Substantia nigra (tissue), 51 donors: ENCODE measurements at places on chromosomes 11 and 22.

- DNase-seq: no peak
Observed at GRCh38 chr11:129115652-129116586, 76.2 kb downstream of the ARHGAP32 start.

DNA sequence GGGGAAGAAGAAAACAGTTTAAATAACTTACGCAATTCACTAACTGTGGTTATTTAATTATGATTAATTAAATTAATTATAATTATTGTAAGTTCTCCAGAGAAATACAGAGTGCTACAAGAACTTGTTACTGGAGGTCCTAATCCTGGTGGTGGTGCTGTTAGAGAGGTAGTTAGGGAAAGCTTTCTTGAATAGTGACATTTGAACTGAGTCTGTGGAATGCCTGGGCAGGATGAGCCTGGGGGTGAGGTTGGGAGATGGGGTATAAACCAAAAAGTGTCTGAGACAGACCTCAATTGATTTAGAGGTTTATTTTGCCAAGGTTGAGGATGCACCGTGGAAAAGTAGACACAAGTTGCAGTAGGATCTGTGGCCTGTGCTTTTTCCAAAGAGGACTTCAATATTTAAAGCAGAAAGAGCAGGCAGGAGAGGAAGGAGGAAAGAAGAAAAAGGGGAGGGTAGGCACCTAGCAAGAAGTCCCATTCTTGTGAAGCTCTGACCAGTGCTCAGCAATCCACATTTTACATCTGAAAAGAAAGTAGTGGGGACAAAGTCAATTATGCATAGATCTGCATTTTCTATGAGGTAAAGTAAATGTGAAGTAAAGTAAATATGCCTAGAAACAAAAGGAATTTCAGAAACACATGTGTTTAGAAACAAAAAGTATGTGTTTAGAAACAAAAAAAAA, 4.4 kb upstream of the ZNF202 start:
- DNase-seq: no peak

DNA sequence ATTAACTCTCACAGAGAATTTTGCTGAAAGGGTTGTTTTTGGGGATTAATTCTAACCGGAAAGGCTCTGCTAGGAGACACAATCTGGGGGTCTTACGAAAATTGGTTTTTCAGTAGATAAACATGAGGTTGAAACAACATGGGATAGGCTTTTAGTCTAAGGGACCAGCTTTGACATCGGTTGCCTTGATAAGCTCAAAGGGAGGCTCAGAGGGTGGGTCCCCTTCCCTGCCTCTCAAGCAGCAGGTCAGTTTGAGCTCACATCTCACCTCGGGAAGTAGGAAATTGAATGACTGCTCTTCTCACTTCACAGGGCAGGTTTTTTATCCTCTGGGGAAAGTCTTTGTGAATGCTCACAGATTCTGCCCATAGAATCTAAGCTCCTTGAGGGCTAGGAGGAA, 70.2 kb upstream of the KIRREL3 start:
- no peak for DNase-seq

- DNase-seq: no peak
Observed at GRCh38 chr22:37862570-37863325, 13.5 kb downstream of the EIF3L start.

DNA sequence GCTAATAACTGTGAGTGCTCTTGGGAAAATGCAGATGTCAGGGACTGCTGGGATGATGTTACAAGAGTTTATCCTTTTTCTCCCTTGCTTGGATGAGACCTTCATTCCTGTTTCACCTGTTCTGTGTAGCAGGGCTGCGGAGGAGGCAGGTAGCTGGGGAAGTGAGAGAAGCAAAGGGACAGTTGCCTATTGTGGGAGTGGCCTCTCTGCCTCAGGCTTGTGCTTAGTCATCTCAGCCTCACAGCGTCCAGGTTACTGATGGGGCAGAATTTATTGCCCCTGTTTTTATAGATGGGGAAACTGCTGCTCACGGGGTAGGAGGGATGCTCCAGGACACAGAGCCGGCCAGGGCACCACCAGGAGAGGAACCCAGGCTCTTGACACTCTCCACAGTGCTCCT, 1.7 kb downstream of the STX3 start:
- no peak for DNase-seq

- DNase-seq: no peak
Observed at GRCh38 chr11:67302571-67303131, 679 bp upstream of the SSH3 start.

GRCh38 chr11:76207642-76208401, 1.5 kb upstream of the WNT11 start:
- peak; percentile 50 for DNase-seq

DNA sequence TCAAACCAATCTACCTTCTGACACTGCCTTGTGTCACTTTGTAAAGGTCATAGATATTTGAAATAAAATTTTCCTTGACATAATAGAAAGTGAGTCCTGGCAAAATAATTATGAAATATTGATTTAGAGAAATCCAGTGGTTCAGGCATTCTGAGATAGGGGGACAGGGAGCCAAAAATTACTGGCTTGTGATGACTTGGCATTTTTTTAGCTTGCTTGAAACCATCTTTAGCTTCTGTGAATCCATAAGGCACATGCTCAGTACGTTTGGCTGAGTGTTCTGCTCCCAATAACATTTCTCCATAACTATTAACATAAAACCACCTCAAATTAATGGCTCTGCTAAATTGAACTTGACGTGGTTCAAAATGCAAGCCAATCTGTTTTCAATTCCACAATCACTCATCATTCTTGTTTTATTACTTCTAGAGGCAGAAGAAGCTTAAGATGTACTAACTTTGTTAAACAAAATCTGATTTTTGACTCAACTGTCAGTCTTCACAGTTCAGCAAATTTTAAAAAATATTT, 209.0 kb downstream of the LRRC4C start:
- no peak for DNase-seq

DNA sequence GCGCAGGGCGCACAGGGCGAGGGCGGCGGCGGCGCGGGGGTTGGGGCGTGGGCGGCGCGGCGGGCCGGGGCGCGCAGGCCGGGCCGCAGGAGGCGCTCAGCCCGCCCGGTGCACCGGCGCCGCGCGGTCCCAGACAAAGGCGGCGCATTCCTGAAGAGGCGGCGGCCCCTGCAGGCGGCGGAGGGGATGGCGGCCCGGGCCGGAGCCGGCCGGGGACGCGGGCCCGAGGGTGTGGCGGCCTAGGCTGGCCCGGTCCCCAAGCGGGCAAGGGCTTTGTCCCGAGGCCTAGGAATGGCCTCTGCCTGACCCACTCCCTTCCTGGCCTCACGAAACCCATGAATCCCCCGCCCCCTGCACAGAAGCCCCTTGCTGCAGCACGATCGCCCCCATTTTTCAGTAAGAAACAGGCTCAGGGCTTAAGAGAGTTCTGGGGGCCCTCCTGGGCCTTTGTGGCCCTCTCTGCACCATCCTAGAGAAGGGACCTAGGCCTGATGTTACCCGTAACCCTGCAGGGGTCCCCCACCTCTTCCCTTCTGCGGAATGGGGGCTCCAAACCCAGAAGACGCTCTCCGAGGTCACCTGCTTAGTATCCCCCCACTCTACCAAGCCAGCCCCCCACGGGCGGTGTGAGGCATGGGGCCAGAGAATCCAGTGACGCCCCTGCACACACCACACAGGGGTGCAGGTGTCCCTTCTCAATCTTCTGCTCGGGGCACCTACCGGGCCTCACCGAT, at the start of gene RTN4R:
Gene RTN4R, minus strand, starts transcription at position 40 of the 734 bp plus-strand sequence. CDS start 226 bp downstream, outside the sequence.
- DNase-seq: peak; percentile 9

- no peak for DNase-seq
Observed at GRCh38 chr11:64238076-64238475, 2.8 kb upstream of the FKBP2 start.

GRCh38 chr11:11567936-11568650, 53.7 kb downstream of the GALNT18 start:
- no peak for DNase-seq

DNA sequence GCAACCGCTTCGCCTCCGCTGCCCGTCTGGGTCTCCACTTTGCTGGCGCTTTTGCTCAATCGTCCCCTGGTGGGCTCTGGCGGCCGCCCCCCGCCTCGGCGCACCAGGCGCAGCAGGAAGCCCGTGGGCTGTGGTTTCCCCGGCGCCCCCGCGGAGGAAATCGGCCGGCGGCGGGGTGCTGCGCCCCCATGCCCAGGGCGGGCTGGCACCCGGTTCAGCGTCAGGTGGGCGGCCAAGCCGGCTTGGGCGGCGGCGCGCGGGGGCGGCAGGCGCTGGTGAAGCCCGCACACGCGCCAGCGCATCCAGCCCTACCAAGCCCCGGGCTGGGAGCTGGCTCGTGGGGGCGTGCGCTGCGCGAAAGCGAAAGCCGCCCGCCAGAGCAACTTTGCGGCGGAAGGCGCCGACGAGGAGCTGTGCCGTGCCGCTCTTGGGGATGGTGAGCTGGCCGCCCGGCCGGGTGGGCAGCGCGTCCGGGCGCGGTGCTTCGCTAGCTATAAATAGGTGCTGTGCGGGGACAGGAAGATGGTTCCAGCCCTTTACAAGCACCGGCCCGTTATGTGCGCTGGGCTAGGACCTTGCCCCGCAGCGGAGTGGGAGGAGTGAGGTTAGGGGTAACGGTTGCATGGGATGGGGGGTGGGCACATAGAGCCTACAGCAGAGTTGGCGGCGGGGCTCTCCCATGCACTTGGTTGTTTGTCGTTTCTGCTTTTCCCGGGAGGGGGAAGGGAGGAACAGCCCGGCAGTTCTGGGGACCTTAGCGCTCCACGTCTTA, 25.0 kb upstream of the SUSD2 start:
- no peak for DNase-seq

- DNase-seq: no peak
Observed at GRCh38 chr22:35230839-35231584, 26.3 kb upstream of the HMGXB4 start.

DNA sequence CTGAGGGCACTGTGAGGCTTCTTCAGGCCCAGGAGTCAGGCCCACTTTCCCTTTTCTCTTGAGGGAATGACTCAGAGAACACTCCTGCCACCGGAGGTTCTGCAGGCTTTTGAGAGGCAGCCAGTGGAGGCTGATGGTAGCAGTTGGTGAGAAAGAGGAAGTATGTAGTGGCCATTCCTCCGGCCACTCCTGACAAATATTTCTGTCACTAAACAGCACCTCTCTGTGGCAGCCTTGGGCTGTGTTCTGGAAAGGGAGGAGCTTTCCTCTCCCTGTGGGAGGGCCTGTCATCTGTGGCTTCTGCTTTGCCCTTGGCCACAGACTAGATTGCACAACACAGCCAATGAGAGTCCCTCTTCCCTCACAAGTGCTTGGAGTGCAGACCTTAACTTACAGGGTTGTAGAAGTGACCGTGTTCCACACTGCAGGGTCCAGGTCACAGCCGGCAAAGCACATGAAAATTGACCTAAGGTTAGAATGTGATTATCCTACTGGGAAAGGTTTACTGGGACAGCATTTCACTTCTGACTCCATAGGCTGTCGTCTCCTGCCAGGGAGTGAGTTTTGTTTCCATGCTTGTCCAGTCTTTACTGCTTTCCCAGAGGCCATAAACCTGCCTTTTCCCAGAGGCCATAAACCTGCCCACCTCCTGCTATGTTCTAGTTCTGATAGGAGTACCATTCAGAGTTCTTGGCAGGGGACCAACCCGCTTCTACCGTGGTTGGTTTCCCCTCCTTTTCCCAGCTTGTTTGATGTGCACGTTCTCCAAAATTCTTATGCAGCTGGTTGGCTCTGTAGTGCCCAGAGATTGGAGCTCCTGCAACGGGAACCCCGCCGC, 33.3 kb downstream of the MARK2 start:
- no peak for DNase-seq

DNA sequence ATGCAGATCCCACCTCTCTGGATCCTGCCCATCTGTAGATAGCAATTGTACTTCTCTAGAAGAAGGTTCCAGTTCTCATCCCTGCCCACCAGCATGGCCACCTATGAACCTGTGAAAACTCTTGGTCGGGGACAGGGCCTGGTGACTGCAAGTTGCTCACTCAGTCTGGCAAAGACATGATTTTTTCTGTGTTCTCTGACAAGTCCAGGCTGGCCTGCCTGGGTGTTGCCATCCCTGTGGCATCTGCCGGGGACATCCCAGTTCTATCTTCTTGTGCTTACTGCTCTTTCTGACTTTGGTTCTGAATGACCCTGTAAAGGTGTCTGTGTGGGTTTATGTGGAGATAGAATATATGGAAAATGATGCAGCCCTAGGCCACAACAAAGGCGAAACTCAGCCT, 545.8 kb downstream of the INSC start:
- DNase-seq: no peak

- no peak for DNase-seq
Observed at GRCh38 chr11:86955111-86955360, 159 bp downstream of the FZD4 start.

DNA sequence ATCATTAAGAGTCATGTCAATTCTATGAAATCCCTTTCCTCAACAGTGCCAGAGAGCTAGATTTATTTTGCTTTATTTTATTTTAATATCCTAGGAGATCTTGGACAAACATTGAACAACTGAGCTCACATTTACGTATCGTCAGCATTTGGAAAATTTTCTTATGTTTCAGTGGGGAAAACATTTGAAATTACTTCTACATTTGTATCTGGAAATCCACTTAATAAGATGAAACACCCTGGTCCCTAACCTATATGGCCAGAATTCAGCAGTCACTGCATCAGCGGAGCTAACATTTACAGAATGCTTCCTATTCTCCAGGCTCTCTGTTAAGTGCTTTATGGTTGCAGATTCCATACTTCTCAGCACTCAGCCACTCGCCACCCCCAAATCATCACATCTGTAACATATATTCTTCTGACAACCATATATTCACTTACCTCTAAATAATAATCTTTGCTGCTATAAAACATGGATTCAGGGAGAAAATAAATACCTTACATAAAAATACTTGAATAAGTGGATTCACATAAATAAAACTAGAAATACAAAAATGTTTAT, 773.9 kb downstream of the JRKL start:
- no peak for DNase-seq

DNA sequence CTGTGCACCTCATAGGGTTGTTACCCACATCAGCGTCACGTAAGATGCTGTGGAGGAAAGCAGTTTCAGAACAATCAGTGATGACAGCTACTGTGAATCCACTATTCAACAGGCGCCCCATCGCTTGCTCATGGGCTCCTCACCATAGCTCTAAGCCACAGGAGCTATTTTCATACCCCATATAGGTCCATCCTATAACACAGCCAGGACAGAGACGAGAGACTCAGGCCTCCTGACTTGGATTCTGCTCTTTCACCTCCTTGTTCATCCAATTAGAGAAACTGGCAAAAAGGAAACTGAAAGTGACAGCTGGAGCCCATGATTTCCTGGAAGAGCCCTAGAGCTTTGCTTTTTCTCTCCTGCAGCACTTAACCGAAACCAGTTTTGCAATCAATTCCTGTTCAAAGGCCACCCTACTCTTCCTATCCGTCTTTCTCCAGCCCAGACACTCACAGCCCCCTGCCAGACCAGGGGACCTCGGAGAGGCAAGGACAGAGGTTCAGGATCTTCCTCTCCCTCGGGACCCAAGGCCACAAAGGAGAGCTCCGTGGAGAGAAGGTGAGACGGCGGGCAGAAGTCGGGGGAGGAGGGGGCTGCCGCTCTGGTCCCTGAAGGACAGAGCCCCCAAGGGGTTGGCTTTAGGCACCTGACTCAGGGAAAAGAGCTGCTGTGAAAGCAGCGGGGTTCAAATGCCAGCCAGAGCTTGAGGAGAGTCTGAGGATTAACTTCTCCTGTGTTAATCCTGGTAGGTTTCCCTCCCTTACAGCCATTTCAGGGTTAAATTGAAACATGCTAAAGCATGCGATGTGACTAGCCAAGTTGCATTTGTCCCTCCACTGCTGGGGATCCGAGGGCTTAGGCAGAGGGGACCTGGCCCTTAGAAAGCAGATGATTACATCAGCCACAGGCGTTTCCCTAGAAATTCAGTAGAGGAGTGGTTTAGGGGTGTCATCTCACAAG, at the start of gene APOL6:
Gene APOL6, plus strand, starts transcription at position 381 of the 960 bp plus-strand sequence. CDS start 7,980 bp downstream, outside the sequence.
- DNase-seq: peak; percentile 29
